ENCODE measurements at places on chromosomes 16 and 17. TPM values are rescaled to one million over a fixed set of nuclear protein-coding genes. Genes with fewer than 3 reads are reported as not detected.

The ZNF276 gene
- polyA plus RNA-seq, result 42.4 TPM

The TMEM97 gene
- polyA plus RNA-seq, result 44.9 TPM

The ATP1B2 gene
- 1.6 TPM for polyA plus RNA-seq

The RASD1 gene
- not detected for polyA plus RNA-seq

- no peak for DNase-seq
Measured at GRCh38 chr16:81237282-81237681, 1.2 kb upstream of the BCO1 start.

The ADAM11 gene
- polyA plus RNA-seq, result 0.17 TPM

Measured in K562 (cell line).